Fibroblast of lung (primary cell): ENCODE measurements at places on chromosomes 3 and 15.
A peak's percentile ranks its signal among the peaks of the same experiment; 100 is the strongest.

DNA sequence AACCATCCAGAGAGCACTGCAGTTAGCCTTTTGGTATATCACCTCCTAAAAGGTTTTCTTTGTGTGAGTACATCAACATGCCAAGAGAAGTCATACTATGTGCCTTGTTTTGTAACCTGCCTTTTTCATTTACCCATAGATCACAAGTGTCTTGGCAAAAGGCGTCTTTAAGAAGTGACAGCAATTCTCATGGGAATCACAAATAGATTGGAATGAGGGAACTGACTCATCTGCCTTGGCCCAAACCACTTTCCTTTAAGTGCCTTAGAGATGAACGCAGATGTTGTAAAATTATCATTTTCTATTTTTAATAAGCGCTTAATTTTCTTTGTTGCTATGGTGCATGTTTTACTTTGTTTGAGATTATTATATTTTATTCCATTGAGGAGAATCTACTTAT, 20.7 kb upstream of the POMGNT2 start:
- no peaks in the 10 kb centered on the region for H3K27me3 ChIP-seq
- no peaks in the 10 kb centered on the region for H3K4me1 ChIP-seq

- H3K27me3 ChIP-seq = no peaks in the 10 kb centered on the region
- no peaks in the 10 kb centered on the region for H3K36me3 ChIP-seq
- H3K4me1 ChIP-seq = peaks cover 52% of the 10 kb centered on the region
- DNase-seq = peak; percentile 98
Observed at GRCh38 chr15:70795311-70795665, 31.9 kb upstream of the UACA start.

DNA sequence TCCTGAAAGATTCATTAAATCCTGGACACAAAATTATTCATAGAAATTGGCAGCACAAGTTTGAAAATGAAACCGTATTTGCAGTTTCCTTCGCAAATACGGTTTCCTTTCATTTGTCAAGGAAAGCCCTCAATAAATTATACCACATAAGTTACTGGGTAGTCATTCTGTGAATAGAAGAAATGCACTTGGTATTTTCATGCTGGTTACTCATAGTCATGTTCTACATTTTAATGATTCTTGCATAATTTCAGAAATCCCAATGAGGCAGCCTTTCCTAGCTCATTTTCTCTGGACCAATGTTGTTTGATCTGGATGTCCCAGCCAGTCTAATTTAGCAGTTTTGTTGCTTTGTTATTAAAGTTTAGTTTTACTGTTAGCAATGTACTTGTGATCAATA, 43.2 kb downstream of the MINAR1 start:
- no peaks in the 10 kb centered on the region for H3K27me3 ChIP-seq
- no peaks in the 10 kb centered on the region for H3K4me1 ChIP-seq
- no peak overlapping the region for H3K27ac ChIP-seq
- DNase-seq = peak; percentile 22
- H3K4me3 ChIP-seq = peak overlapping the region; percentile 17

DNA sequence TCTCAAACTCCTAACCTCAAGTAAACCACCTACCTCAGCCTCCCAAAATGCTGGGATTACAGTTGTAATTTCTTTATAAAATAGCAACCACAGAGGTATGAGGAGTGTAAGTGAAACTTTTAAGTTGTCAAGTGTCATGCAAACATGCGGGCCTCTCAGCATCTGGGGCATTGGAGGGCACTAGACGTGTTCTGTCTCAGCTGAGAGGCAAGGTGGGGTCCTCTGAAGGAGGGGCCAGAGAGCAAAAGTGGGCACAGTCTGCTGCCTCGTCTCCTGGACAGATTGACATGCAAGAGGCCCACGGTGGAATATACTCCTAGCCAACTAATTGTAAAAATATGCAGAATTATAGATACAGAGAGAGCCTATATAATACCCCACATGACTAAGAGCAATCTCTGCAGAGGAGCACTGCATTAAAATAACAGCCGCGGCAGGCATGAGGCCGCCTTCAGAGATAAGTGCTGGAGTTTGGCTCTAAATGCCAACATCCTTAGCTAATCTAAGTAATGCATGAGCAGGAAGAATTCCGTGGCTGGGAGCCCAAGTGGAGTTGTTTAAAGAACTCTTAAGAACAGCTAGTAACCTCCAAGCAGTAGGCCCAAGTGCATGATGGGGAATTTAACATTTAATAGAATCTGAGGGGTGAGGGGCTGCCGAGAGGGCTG, 87.8 kb upstream of the RNU6-1 start:
- H3K27me3 ChIP-seq = no peaks in the 10 kb centered on the region
- no peak overlapping the region for H3K27ac ChIP-seq
- no peak overlapping the region for H3K4me3 ChIP-seq
- DNase-seq = peak; percentile 98
- no peaks in the 10 kb centered on the region for H3K4me1 ChIP-seq

DNA sequence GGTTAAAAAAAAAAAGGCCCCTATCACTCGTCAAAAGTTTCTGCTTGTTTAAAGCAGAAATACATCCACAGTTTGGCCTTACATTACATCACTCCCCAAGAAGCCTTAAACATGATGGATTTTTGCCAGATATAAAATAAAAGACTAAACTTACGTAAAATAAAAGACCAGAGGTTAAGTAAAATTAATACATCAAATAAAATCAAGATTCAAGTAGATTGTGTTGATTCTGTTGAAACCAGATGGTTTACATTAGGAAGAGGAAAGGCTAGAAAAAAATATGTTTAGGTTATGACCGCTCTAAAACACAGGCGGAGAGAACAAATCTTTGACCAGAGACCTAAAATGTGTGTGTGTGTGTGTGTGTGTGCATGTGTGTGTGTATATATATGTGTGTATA, 104.1 kb downstream of the DUT start:
- no peak overlapping the region for H3K4me3 ChIP-seq
- no peak overlapping the region for H3K27ac ChIP-seq
- no peaks in the 10 kb centered on the region for H3K27me3 ChIP-seq
- peak; percentile 86 for DNase-seq
- peaks cover 17% of the 10 kb centered on the region for H3K36me3 ChIP-seq

- DNase-seq = no peak
- peaks cover 51% of the 10 kb centered on the region for H3K4me1 ChIP-seq
- peak overlapping the region; percentile 52 for H3K27ac ChIP-seq
Observed at GRCh38 chr3:50242851-50243542, 7.0 kb downstream of the GNAI2 start.

DNA sequence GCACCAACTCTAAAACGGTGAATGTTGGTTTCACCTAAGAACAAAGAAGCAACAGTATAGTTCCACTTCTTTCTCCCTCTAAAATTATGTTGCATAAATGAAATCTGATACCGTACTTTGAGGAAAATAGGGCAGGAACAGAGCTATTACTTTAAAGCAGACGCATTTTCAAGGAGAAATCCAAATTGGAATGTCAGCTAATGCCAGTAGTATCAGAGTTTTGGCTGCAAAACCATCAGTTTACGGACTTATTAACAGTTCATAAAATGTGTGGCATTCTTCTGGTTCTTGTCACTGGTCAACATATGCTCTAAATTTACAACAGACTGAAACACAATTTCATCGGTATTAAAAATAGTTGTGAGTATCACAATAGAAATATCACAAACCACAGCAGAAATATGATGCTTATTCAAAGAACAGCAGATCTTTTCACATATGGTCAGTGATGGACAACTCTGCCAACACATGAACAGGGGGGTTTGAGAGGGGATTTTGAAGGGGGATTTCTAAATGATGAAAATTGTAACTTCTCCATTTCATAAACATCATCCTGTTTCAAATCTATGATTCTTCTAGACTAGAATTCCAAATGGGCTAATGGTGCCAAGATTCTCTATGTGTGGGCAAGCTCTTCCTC, 38.7 kb upstream of the ROBO2 start:
- DNase-seq = peak; percentile 28
- H3K36me3 ChIP-seq = no peaks in the 10 kb centered on the region
- no peaks in the 10 kb centered on the region for H3K4me1 ChIP-seq
- H3K4me3 ChIP-seq = no peak overlapping the region
- H3K27me3 ChIP-seq = no peaks in the 10 kb centered on the region

GRCh38 chr3:57917601-57918000, 90.6 kb upstream of the FLNB start:
- H3K36me3 ChIP-seq = no peaks in the 10 kb centered on the region
- DNase-seq = peak; percentile 11
- peaks cover 5% of the 10 kb centered on the region for H3K4me1 ChIP-seq

DNA sequence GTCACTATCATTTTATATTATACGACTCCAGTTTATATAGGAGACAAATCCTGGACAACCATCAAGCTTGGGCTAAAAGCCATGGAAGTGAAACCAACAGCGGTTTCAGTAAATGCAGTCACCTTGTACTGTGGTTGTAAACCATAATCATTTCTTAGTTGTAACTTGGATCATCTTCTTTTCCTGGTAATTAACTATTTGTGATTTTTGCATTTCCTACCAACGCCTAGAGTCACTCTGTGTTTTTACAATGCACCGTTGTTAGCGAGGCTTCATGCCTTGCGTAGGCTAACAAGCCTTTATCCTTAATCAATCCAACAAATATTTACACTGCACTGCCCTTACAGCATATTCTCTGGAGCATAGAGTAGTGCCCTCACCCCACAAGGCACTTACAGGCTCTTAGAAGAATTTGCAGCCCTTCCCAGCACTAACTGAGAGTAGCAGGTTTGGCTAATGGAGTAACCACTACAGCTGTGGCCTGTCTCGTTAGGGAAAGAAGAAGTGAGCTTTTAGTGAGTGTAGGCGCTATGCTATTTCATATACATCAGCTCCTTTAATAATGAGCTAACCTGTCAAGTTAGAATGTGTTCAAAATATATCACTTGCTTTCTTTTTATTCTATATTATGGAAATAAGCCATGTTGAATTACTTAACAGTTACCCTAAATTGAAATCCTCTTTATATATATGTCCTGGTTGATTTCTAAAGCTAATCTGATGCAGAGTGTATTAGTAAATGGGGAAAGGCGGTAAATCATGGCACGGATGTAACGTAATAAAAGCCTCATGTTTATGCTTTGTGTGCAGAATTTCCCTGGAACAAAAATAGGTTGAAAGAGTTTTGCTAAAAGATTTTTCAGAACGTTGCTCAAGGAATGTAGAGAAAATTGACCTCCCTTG, 62.8 kb downstream of the ABHD2 start:
- no peak overlapping the region for H3K27ac ChIP-seq
- no peaks in the 10 kb centered on the region for H3K27me3 ChIP-seq
- no peaks in the 10 kb centered on the region for H3K36me3 ChIP-seq

DNA sequence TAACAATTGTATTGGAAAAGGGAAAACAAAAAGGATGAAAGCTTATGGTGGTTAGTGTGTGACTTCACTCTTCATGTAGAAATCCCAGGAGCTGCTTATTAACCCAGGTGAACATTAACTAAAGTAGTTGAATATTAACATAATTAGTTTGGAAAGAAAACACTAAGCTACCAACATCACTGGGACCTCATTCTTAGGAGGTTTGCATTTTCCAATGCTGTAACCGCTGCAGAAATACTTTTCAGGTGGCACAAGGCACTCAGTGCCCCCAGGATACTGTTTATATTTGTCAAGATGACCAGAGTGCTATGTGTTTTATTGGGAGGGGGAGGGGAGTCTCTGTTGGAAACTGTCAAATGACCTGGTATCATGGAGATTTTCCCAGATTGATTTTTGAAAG, 25.9 kb upstream of the VILL start:
- H3K27me3 ChIP-seq = no peaks in the 10 kb centered on the region
- no peak overlapping the region for H3K27ac ChIP-seq
- H3K36me3 ChIP-seq = no peaks in the 10 kb centered on the region
- peaks cover 2% of the 10 kb centered on the region for H3K4me1 ChIP-seq

DNA sequence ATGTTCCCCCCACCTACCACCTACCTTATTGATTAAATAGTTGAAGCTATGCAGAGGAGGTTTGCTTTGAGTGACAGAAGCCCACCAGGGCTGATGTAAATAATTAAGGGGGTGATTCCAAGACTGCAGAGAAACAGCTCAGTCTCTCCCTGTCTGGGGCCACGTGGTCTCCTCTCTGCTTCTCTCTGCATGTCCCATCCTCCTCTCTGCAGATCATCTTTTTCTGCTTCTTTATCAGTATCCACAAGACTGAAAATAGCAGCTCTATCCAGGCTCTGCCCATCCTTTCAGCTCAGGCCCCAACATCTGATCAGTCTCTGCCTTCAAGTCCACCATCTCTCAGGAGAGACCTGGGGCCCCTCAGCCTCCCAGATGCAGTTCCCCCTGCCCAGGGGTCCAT, 110.8 kb downstream of the ANP32A start:
- H3K4me1 ChIP-seq = no peaks in the 10 kb centered on the region
- H3K27ac ChIP-seq = no peak overlapping the region
- no peaks in the 10 kb centered on the region for H3K27me3 ChIP-seq

DNA sequence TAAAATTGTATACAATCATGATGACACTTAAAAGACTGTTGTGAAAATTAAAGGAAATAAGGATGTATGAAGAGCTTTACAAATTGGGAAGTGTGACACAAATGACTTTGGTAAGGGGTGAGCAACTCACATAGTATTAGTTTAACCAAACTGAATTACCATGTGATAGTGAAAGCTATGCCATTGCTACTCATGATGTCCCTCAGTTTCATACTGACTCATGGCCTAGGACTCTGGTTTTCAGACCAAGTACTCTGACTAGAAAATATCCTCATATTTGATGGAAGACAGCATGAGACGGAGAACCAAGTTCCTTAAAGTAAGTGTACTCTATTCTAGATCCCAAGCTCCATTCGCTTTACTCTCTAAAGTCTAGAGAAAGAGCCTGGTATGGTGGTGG, 203.2 kb upstream of the ICE2 start:
- no peaks in the 10 kb centered on the region for H3K27me3 ChIP-seq
- H3K27ac ChIP-seq = no peak overlapping the region
- H3K4me1 ChIP-seq = peaks cover 2% of the 10 kb centered on the region
- peak; percentile 32 for DNase-seq

GRCh38 chr15:41323611-41324010, 8.8 kb downstream of the OIP5 start:
- no peak overlapping the region for H3K4me3 ChIP-seq
- H3K36me3 ChIP-seq = no peaks in the 10 kb centered on the region
- no peaks in the 10 kb centered on the region for H3K27me3 ChIP-seq
- no peak for DNase-seq
- no peaks in the 10 kb centered on the region for H3K4me1 ChIP-seq

DNA sequence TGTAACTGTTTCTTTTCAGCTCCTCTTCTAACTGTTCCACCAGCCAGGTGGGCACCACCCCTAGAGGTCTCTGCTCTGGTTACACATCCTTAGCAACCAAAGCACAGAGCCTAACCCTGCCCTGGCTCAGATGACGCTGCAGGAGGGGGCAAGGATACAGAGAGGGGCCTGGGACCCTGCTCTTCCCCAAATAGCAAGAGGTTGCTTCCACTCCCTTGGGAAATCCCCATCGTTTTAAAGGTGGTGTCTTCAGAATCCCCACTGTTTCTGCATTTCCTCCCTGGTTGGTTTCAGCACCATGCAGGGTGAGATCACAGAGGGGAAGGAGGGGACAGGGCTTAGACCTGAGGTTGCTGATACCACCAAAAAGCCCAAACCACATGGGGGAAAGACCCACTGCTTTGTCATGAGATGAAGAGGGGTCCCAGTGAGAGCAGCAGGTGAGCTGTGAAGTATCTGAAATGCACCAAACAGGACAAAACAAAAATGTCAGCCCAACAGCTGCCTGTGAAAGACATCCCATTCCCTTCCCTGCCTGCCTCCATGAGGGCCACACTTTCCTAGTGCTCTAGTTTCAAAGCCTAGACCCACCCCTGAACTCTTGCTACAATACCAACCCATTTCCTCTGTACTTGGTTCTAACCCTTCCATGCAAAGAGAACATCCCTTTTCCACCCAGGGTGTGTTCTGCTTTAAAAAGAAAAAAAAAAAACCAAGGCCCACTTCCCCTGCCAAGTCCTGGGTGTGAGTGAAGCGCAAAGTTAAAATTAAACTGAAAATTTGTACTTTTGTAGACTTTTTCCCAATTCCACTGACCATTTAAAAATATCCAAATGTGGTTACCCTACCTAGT, 29.0 kb downstream of the ANP32A start:
- H3K36me3 ChIP-seq = no peaks in the 10 kb centered on the region
- no peak for DNase-seq
- H3K4me3 ChIP-seq = no peak overlapping the region
- no peak overlapping the region for H3K27ac ChIP-seq
- H3K4me1 ChIP-seq = peaks cover 7% of the 10 kb centered on the region
- H3K27me3 ChIP-seq = no peaks in the 10 kb centered on the region
